ENCODE measurements at places on chromosomes 6 and 20.

- no peak for DNase-seq
These were observed 70.2 kb downstream of the RIN2 start for GRCh38 chr20:19828232-19828631.

- no peak for DNase-seq
These were observed 139.8 kb upstream of the BACH2 start for GRCh38 chr6:90436403-90436802.

GRCh38 chr20:48697845-48698491 lies 129.8 kb downstream of the PREX1 start:
- DNase-seq: no peak

GRCh38 chr6:134464690-134465411 lies 146.9 kb upstream of the SGK1 start:
- no peak for DNase-seq

- no peak for DNase-seq
These were observed 28.8 kb upstream of the RIPPLY2 start for GRCh38 chr6:83824388-83824801.

DNA sequence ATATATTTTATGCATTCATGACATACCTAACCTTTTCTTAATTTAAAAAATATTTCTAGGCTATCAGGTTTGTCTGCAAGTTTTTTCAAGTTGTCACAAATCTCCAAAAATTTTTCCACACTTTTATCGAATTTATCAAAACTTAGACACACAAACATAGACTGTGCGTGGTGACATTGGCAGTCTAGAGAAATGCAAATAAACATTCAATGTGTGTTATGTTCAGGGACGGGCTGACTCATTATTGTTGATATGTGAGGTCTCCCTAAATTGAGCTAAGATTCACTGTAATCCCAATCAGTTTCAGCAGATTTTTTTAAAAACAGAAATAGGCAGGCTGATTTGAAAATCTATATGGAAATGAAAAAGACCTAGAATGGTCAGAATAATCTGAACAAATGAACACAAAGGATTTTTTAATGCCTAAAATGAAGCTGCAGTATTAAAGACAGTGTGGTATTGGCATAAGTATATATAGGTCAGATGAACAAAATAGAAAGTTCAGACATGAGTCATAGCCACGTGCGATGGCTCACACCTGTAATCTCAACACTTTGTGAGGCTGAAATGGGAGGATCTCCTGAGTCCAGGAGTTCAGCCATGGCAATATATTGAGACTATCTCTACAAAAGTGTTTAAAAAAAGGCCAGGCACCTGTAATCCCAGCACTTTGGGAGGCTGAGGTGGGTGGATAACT lies 19.2 kb downstream of the BLTP3A start:
- no peak for DNase-seq

DNA sequence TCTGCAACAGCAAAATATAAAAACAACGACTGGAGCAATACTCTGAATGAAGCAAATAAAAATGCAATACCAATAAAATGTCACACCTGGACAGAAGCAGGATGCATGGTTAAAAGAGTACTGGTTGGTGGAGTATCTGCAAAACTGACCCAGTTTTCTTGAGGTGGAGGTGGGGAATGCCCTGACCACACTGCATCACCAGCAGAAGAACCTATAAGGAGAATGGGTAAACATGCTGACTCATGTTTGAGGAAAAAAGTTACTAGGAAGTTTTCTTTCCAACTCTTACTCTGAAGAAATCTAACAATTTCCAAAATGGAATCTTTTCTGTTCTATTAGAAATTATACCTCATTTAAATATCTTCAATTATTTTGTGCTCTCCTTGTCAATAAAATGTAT lies 43.6 kb downstream of the REPS1 start:
- DNase-seq: no peak

DNA sequence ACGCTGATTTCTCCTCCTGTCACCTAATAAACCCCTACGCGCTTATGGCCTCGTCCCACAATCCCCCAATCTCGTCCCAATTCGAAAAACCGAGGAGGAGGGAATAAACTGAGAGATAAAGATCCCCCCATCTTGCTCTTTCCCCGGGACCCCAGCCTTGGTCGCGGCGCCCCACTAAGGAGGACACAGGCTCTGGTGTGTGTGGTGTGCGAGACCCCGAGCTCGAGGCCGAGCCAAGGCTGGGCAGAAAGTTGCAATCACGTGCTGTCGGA lies 1.3 kb upstream of the NR2E1 start:
- DNase-seq: no peak

GRCh38 chr6:154218301-154218700 lies 138.3 kb downstream of the IPCEF1 start:
- no peak for DNase-seq

DNA sequence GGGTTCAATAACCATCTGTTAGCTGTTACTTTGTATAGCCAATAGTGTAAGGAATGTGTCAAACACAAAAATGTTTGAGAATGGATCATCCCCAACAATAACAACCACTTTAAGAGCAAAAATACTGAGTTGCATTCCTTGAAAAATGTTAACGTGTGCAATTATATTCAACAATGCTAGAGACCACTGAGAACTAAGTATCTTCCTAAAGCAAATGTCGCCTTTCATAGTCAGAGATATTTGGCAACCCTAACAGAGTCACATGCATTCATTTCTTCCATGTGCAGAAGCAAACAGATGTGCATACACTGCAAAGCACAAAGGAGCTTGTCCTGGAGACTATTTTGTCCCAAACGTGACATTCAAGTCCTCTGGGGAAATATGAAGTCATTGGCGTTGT lies 448.6 kb downstream of the GJA1 start:
- DNase-seq: no peak

DNA sequence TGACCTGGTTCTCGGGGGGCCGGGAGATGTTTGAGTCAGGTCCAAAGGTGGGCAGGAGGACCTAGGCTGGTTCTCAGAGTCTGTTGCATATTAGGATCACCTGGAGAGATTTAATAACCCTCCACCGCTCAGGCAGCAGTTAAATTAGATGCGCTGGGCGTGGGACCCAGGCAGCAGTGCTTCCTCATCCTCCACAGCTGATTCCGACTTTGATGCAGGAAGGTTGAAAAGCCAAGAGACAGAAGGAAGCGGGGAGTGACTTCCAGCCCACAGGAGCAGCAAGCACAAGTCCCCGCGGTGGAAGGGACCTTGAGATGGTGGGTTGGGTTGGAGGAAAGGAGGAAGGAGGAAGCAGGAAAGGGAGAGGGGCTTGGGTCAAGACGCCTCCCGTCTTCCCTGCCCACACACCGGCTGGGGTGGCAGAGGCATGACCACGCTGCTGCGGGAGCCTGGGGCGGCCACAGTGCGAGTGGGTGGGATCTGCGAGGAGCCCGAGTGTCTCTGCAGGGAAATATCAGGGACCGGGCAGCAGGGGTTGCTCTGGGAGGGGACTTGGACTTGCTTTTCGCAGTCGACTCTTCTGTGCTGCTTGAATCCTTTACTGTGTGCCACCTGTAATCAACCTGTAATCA lies 146.0 kb downstream of the PHACTR3 start:
- DNase-seq: no peak

GRCh38 chr6:118725944-118726343 lies 74.6 kb upstream of the CEP85L start:
- peak; percentile 55 for DNase-seq

GRCh38 chr20:20969701-20970280 lies 136.4 kb downstream of the LINC00237 start:
- no peak for DNase-seq

GRCh38 chr6:84282550-84282949 lies 55.1 kb upstream of the CEP162 start:
- no peak for DNase-seq
